ENCODE measurements at places on chromosomes 5 and 9.

- DNase-seq, result no peak
These were observed 49.5 kb upstream of the FCN2 start for GRCh38 chr9:134830926-134831720.

- no peak for DNase-seq
These were observed 112.0 kb upstream of the CTNND2 start for GRCh38 chr5:12016159-12016746.

DNA sequence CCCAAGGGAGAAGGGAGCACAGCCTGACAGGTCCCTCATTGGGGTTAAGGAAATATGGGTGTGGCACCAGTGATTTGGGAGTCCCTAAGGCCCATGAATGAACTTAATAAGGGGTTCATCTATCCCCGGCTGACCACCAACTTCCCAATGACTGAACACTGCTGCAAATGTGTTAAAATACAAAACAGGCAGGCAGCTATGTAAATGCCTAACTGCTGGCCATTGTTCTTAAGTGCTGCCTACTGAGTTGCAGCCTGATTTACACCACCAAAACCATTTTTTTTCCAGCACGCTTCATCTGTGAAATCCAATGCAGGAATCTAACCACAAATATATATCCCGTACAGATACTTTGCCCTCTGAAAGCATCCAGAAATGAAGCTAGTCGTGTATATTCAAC lies 478.5 kb downstream of the PTPRD start:
- DNase-seq, result no peak

- no peak for DNase-seq
These were observed 51.9 kb downstream of the C5orf15 start for GRCh38 chr5:133916479-133916878.

DNA sequence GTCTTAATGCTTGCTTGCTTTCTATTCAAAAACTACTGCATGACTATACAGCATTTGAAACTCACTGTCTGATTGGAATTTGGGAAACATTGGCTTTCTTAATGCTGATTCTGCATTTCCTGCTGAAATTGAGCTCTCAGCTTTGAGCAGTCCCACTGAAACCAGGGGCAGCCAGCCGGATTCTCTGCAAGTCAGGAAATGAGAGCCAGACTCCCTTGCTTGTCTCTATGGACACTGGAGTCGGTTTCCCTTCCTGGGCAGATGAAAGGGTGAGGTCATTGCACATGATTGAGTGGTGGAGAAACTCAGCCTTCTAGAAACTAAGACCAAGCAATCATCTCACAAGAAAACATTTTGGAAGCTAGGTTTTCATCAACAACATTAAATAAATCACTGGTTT lies 119.7 kb upstream of the SPATA31C2 start:
- no peak for DNase-seq

DNA sequence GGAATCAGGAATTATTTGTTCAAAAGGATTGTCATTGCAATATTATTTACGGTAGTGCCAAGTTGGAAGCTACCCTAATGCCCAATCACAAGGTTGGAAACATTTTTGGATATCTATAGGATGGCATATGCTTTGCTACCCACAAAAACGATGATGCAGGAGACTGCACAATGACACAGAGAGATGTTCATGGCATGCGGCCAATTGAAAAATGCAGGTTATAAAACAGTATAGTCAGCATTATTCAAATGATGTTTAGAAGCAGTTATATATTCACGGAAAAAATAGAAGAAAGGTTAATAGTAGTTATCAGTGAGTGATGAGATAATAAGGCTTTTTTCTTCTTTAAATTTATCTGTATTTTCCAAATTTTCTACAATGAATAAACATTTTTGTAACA lies 5.9 kb upstream of the ACSL6 start:
- no peak for DNase-seq

DNA sequence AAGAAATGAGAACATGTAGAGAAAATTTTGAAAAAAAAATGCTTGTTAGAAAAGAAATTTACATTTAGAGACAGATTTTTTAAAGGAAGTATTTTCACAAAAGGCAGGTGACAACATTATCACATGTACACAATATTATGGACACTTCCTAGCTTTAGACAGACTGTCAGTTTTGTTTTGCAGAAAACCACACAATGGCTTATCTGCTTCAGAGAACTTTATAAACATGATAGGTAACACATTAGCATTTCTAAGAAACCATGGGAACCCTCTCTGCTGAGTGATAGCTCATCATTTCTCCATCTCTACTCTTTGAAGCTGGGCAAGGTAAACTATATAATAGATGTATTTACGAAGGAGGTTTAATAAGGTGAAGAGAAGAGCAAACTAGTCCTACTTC lies 25.6 kb downstream of the POU5F2 start:
- DNase-seq, result no peak

GRCh38 chr5:120734033-120734432 lies 269.9 kb downstream of the PRR16 start:
- no peak for DNase-seq

DNA sequence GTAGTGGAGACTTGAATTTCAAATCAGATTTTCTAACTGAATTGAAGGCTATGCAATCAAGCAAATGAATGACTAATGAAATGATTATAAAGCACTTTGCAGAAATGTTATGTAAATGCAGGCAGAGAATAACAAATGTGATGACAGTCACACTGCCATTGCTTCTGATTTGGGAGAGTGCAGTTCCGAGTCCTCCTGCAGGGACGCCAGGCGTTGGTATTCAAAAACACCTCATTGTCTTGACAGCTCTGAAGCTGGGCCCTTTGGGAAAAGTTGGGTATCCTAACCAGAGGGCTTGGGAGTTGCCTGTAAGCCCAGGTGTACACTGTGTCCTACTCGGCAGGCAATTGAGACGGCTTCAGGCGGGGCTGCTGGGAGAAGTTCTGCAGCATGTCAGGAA lies 57.9 kb downstream of the C5orf15 start:
- DNase-seq, result no peak
